Activated naive CD4-positive, alpha-beta T cell treated with Interleukin-2 at 50 U/mL for 16 hours (primary cell): ENCODE measurements at places on chromosomes 4 and X.

DNA sequence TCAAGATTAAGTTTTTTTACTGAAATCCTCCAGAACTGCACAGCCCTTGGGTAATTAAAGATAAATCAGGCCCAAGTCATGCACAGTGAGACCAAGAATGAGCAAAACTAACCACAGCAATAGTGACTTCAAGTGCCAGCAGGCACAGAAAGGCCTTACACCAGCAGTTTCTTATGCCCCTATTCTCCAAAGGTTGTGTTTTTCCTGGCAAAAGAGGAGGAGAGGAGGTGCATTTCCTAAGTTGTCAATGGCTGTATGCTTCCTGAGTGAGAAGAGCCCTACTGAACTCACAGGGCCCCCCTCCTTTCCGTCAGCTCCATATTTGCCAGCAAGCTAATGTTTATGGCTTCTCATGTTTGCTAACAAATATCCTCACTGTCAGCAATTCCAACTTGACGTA is 418.7 kb upstream of the INTU start:
- DNase-seq: no peak

DNA sequence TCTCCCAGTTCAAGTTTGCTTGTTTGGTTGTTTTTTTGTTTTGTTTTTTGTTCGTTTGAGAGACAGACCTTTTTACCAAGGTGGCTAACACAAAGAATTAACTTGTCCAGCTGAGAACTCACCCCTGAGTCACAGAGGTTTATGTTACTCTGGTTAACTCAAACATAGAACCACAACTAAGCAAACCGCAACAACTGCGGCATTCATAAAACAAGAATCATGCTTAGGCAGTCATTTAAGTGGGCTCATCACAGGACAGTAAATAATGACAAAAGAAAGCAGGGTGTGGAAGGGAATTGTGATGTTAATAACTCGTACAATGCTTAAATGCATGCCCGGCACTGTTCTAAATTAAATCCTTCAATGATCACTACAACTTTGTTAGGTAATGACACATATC is 24.7 kb upstream of the IL13RA1 start:
- no peak for DNase-seq

GRCh38 chr4:23374259-23374658 is 515.6 kb downstream of the PPARGC1A start:
- DNase-seq: no peak

DNA sequence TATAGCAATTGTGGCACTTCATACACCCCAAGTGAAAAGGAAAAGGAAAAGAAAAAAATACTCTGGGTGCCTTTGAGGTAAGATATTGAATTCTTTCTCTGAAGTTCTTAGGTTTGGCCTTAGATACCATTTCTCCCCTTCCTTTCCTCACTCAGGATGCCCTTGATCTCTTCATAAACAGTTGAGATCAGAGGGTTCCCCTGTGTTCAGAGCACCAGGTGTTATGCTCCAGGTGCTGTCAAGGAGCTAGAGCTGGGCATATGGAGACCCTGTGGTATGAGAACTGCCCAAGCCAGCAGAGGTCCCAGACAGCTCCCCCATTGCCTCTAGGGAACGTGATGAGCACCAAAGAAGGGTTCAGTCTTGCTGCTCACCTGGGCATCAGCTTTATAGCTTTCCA is 17.1 kb upstream of the CD40LG start:
- DNase-seq: no peak

DNA sequence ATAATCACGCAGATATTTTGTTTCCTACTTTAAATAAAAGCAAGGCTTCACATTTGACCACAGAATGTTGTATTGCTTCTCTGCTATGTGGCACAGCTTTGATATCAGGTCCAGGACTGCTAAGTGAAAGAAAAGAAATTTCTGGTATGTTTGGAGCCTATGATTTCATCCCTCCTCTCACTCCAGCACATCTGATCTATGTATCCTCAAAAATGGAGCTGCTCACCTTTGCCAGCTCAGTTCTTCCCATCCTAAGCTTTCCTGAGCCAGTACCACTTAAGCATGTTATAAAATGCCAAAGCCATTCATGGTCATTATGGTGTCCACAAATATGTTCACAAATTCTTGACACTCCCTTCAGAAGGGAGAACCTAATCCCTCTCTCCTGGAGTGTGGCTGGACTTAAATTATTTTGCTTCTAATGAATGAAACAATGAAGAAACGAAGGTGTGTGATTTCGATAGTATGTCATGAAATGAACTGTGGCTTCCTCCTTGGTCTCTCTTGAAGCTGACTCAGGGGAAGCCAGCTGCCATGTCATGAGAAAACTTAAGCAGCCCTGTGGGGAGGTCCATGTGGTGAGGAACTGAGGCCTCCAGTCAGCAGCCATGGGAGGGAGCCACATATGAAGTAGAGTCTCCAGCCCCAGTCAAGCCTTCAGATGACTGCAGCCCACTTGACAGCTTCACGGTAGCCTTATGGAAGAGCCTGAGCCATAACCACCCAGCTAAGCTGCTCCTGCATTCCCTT is 207.7 kb downstream of the MGST2 start:
- no peak for DNase-seq

DNA sequence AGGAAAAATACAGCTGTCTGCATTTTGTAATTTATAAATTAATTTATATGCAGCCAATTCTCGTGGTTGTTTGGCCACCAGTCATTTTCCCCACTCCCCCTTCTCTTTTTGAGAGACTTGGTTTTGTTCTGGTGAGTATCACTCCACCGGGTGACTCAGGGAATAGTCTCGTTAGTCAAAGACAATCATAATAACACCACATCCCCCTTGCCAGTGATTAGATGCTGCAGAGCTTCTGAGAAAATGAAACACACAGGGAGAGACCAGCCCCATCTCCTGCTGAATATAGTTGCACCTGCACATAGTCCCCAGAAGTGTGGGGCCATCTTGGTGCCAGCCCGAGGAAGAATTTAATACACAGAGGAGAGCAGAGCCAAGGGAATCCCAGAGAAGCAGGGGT is 8.0 kb upstream of the FNIP2 start:
- no peak for DNase-seq

DNA sequence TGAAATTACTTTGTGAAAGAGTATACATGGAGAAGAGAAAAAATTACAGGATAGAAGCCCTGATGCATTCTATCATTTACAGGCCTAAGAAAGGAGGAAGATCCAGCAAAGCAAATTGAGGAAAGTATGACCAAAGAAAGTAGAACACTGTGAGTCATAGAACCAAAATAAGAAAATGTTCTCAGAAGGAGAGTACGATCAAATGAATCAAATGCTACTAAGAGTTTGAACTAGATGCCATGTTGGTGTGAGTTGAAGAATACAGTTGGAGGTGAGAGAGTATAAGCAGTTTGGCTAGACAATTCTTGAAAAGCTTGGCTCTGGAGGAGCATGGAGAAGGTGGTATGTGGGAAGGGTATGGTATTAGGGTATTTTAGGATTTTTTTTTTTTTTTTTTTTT is 161.8 kb downstream of the RPA4 start:
- no peak for DNase-seq

- no peak for DNase-seq
Measured at GRCh38 chr4:185836241-185837084, 24.5 kb upstream of the SORBS2 start.

DNA sequence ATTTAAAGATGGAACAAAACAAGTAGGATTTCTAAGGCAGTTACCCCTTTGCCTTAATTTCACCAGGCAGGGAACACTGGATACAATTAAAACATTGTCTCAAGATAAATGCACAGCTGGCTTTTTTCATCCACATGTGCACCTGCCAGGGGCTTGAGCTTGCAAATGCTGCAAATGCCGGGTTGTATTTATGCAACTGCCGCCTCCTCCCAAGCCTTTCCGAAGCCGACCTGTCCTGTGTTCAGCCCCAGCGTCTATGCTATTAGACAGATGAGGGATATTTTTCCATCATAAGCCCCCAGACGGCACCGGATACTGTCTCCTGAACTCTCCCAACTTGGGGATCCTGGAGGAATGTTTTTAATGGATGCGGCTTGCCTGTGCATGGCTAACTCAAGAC is 251.6 kb downstream of the CRLF2 start:
- no peak for DNase-seq

GRCh38 chrX:470686-471085 is 84.0 kb upstream of the PPP2R3B start:
- DNase-seq: no peak

GRCh38 chr4:187782286-187782824 is 213.2 kb upstream of the ZFP42 start:
- DNase-seq: no peak

DNA sequence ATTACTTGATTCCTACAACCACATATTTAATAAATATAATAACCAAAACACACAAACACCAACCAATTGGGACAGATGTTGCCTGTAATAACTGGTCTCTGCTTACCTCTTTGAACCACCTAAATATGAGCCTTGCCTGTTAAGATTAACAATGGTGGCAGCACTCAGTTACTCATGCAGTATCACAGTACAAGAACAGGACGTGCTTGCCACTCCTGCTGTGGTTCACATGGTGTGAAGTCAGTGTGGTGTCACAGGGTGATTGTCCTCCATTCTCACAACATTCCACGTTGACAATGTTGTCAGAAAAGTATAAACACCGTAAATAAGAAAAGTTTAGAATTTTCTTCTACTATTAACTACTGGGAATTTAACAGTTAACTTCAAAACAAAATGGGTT is 365.0 kb downstream of the PPP3CA start:
- no peak for DNase-seq

DNA sequence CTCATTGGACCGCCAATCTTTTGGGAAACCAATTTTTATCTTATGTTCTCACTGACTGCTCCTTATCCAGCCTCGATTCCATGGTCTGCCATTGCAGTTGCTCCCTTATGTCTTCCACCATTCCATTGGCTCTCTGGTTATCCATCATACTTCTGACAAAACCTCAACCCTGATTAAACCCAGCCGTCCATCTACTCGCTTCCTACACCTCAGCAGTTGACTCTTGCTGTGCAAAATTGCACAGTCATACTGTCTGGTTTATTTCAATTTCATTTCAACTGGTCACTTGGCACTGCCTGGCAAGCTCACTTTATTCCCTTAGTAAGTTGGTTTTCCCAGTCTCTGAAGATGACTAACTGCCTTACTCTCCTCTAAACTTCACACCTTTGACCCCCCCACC is 26.2 kb downstream of the ARL9 start:
- DNase-seq: no peak

GRCh38 chrX:24260842-24261550 is 52.9 kb downstream of the SUPT20HL2 start:
- DNase-seq: no peak

- DNase-seq: no peak
Measured at GRCh38 chrX:6363188-6363587, 134.5 kb upstream of the NLGN4X start.

DNA sequence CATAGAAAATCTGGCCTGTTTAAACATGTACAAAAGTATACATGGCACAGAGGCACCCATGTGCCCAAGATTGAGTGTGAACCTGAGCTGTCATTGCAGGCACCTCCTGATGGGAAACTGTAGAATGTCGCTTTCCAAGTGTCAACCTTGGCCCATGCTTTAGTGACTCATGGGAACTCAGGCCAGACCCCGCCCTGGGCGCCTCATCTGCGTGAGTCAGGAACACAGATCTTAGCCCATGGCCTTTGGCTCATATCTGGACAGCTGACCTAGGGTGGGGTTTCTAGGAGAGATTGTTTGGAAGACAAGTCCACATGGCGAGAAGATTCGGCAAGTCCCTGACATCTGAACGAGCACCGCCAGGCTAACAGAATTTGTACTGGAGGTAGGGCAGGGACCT is 50.0 kb downstream of the CYTL1 start:
- no peak for DNase-seq

DNA sequence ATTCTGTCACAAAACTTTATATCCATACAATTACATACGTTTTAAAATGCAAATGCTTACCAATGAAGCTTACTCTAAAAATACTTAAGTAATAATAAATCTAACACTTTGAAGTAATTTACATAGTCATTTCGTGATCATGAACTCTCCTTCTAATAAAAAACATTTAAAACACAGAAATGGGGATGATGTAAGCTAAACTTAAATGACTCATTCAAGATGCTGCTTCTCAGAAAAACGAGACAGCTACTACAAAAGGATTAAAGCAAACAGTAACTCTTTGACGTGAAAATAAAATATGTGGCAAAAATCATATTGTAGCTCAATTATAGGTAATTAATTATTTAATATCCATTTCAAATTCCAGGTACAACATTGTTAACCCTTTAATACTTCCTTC is 148.7 kb downstream of the FGF16 start:
- DNase-seq: no peak

GRCh38 chr4:37956941-37957340 is 3.3 kb upstream of the PTTG2 start:
- no peak for DNase-seq

GRCh38 chr4:117550085-117550484 is 464.7 kb upstream of the TRAM1L1 start:
- DNase-seq: no peak

- DNase-seq: no peak
Measured at GRCh38 chr4:35124106-35124505, 1120.2 kb downstream of the ARAP2 start.
